Colonic mucosa (tissue), 4 donors: ENCODE measurements at places on chromosomes 12 and 14.

DNA sequence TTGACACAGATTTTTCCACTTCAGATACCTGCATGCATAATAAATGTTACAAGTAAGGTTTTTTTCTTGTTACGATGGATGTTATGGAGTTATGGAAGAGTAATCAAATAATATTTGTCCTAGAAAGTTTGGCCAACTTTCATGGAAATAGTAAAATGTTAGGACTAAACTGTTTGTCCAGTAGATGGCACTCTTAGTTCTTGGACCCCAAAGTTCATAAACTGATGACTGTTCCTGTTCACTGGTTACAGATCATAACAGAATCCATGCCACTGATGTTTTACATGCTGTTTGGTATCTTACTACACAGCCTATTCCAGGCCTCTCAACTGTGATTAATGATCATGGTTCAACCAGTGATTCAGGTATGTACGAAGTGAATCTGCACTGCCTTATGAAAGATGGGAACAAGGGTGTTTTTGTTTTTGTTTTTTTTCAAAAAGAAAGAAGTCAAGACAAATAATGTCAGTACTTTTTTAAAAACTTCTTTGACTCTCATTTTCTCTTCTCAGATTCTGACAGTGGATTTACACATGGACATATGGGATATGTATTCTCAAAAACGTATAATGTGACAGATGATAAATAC lies 48.8 kb upstream of the SLCO1C1 start:
- no peak for DNase-seq
- no peaks in the 10 kb centered on the region for H3K27me3 ChIP-seq
- no peak overlapping the region for H3K4me3 ChIP-seq
- no peak overlapping the region for H3K27ac ChIP-seq

DNA sequence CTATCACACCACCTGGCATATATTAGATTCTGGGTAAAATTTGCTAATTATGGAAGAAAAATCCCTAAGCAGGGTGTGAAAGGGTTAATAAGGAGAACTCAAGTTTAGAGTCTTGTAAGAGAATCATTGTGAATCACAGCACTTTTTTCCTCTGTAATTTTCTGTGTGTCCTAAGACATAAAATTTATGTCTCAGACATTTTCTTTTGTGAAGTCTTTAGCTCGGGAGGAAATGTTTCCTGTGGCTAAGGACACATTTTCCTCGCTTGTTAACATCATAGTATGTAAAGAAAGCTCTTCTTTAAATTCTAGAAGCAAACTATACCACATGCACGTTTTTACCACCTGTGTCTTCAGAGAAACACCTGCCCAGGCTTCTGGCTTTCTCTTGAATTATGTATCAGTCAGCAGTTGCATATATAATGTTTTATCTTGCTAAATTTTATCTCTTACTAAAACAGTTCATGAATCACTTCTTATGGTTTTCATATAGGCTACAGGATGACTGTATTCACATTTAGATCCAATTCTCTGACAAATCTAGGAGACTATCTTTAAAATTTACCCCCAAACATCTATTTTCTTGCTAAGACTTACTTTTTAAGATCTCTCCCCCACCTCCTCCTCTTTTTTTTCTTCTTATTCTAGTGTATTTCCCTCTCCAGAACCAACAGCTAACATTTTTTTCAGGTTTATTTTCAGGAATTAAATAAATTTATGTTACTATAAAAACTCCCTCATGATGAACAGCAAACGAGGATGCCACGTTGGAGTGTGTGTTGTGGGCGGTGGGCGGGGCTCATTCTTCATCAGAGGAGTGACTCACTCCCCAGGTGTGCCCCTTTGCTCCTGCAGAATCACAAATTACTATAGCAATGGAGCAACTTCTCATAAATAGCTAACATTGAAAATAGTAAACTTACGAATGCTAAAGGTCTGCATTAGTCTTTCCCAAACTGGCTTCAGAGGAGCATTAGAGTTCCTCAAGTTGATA lies 11.6 kb upstream of the CSRP2 start:
- H3K27me3 ChIP-seq: no peaks in the 10 kb centered on the region
- H3K27ac ChIP-seq: no peak overlapping the region
- H3K4me3 ChIP-seq: no peak overlapping the region
- no peak for DNase-seq

GRCh38 chr12:75571204-75571603 lies 59.8 kb upstream of the KRR1 start:
- H3K4me3 ChIP-seq: no peak overlapping the region
- H3K4me1 ChIP-seq: no peaks in the 10 kb centered on the region
- H3K36me3 ChIP-seq: no peaks in the 10 kb centered on the region
- no peak for DNase-seq
- no peaks in the 10 kb centered on the region for H3K27me3 ChIP-seq

DNA sequence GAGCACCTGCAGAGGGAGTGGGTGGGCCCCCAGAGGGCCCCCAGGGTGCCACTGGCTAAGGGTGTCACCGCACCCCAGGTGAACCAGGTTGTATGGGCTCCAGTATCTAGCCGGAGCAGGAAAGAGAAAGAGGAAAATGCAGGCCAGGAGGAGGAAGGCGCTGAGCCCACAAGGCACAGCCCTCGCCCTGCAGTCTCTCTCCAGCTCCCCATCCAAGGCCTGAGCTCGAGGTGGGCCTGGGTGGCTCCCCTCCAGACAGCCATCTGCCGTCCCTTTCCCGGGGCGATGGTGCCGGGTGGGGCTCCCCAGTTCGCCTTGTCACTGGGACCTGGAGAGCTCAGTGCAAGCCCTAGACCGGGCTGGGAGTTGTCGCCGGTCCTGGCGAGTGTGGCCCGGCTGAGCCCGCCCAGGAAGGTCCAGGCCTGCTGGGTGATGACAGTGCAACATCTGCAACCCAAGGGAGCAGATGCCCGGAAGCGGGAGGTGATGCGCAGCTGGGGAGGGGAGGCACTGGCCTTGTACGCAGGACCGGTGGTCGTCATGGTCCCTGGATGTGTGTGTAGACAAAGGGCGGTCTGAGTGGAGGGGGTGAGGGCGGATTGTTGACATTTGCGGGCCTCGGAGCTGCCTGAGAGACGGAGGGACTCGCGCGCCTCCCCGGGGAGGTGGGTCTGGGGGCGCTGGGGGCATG lies 716 bp downstream of the TMEM179 start:
- no peaks in the 10 kb centered on the region for H3K4me1 ChIP-seq
- peaks cover 19% of the 10 kb centered on the region for H3K27me3 ChIP-seq
- H3K4me3 ChIP-seq: no peak overlapping the region
- H3K36me3 ChIP-seq: no peaks in the 10 kb centered on the region
- DNase-seq: no peak

DNA sequence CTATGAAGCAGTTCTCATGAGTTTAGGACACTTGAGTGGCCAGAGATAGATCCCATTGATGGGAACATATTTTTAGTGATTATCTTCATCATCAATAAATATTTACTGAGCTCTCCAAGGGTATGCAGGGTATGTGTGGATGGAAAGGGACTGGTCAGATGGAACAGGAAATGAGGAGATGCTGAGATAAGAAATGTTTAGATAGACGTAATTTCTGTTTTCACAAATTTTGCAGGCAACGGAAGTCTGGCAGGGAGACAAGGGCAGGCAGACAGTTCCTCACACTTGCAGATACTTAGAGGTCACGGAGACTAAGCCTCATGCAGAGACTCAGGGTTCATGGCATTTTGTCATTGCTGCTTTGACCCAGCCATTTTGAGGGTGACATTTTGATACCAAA lies 24.3 kb downstream of the BCL2L14 start:
- H3K27me3 ChIP-seq: no peaks in the 10 kb centered on the region
- H3K4me3 ChIP-seq: no peak overlapping the region
- no peak overlapping the region for H3K27ac ChIP-seq
- H3K36me3 ChIP-seq: no peaks in the 10 kb centered on the region

DNA sequence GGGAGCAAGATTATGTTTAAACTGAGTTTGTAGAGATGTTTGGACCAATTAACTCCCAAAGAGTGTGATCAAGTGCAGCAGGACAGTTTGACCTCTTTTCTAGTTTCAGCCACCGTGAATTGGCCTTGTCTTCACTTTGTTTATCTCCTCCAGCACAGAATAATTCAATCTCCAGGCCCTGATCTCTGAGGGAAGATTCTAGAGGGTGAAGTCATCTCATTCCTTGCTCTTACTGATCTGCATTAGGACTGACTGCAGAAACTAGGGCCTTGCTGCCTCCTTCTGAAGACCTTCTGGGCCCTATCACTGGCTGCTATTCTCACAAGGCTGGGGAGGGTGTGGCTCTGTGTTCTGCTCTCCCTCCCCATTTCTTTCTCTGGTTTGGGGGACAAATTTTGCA lies 29.4 kb downstream of the C12orf75 start:
- DNase-seq: no peak
- no peaks in the 10 kb centered on the region for H3K27me3 ChIP-seq
- H3K27ac ChIP-seq: no peak overlapping the region
- H3K36me3 ChIP-seq: no peaks in the 10 kb centered on the region

GRCh38 chr12:9133216-9133916 lies 17.6 kb upstream of the A2M start:
- no peak overlapping the region for H3K4me3 ChIP-seq
- H3K4me1 ChIP-seq: no peaks in the 10 kb centered on the region
- H3K36me3 ChIP-seq: no peaks in the 10 kb centered on the region
- DNase-seq: no peak

DNA sequence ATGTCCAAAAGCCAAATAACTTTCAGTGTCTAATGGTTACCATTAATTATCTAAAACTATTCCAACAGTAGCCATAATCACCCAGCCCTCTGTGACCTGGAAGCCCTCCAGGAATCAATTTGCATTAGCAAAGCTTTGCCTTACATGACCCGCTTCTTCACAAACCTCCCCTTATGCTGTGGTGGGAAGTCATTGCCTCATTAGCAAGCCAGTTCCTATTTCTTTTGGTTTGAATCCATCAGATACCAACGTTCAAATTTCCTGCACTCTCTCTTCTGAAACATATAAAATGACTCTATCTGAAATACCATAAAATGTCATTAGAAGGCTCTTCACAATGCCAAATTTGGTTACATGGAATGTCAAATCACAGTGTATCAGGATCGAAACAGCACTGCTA lies 268.3 kb upstream of the PRKD1 start:
- no peak overlapping the region for H3K27ac ChIP-seq
- H3K27me3 ChIP-seq: no peaks in the 10 kb centered on the region
- no peak for DNase-seq
- no peak overlapping the region for H3K4me3 ChIP-seq

GRCh38 chr12:122013136-122013535 lies 8.5 kb upstream of the BCL7A start:
- DNase-seq: no peak
- H3K4me3 ChIP-seq: no peak overlapping the region
- no peaks in the 10 kb centered on the region for H3K4me1 ChIP-seq
- H3K27ac ChIP-seq: no peak overlapping the region

DNA sequence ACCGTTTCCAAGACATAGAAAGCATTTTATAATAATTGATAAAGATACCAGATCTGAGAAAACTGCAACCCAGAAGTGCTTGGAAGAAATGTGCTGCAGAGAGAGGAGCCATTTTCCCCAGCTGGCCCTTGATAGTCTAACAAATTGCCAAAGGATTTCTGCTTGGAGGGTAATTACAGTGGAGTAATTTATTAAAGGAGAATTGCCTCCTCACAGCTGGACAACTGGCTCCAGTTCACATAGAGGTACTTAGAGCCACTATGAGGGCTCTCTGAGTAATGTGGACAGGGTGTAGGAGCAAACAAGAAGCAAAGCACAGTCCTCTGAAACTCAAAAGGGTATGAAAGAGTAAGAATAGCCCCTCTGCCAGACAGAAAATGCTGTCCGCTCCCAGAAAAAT lies 335.6 kb downstream of the SYT1 start:
- no peaks in the 10 kb centered on the region for H3K4me1 ChIP-seq
- no peaks in the 10 kb centered on the region for H3K27me3 ChIP-seq
- H3K27ac ChIP-seq: no peak overlapping the region
- DNase-seq: no peak
- H3K4me3 ChIP-seq: no peak overlapping the region

- DNase-seq: no peak
- H3K4me3 ChIP-seq: no peak overlapping the region
- no peak overlapping the region for H3K27ac ChIP-seq
- no peaks in the 10 kb centered on the region for H3K27me3 ChIP-seq
- H3K4me1 ChIP-seq: no peaks in the 10 kb centered on the region
- no peaks in the 10 kb centered on the region for H3K36me3 ChIP-seq
Observed at GRCh38 chr14:100446572-100446971, 123.4 kb downstream of the SLC25A47 start.

GRCh38 chr12:9027161-9028059 lies 38.1 kb downstream of the KLRG1 start:
- H3K36me3 ChIP-seq: no peaks in the 10 kb centered on the region
- no peak overlapping the region for H3K27ac ChIP-seq
- DNase-seq: no peak
- no peaks in the 10 kb centered on the region for H3K4me1 ChIP-seq
- H3K27me3 ChIP-seq: no peaks in the 10 kb centered on the region
- no peak overlapping the region for H3K4me3 ChIP-seq

DNA sequence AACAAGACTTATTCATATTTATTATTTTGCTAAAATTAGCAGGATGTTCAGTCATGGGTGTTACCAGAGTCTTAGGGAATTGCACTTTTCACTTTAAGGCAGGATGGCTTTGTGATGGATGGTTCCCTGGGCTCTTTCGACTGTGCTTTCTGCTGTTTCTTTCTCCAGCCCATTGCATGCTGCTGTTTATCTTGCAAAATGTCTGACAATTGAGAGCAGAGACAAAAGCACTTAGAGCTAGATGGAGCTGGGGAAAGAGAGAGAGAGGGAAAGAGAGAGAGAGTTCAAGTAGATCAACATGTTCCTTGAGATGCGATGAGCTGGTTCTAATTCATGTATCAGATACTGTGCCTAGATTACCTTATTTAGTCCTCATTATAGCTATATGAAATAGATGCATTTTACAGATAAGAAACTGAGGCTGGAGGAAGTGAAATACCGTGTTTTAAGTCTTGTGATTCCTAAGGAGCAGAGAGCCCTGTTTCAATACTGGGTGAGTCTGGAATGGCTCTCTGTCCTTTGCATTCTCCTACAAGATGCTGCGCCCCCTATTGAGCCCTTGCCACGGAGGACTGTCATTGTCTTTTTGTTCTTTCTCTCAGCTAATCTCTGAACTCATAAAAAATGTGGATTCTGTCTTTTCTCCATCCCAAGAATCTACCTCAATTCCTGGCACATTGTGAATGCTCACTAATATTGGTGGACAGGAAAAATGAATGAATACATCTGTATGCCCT lies 227.9 kb downstream of the ALG10B start:
- H3K27ac ChIP-seq: no peak overlapping the region
- no peaks in the 10 kb centered on the region for H3K27me3 ChIP-seq
- no peaks in the 10 kb centered on the region for H3K36me3 ChIP-seq
- H3K4me3 ChIP-seq: no peak overlapping the region

DNA sequence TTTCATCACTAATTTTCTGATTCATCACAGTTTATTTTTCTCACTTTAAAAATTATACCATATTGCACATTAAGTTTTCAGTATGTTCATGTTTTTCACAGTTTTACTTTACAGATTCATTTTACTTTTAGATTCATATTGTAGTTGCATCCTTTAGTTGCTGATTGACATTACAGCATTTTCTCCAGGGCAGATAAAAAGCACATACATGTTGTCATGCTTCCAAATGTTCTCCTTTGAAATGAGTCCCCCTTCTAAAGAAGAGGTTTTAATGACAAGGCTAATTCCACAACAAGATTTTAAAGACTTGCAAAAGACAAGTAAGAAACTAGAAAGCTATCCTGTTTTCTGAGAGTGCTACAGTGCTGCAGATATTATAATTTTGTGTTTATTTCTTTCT lies 72.1 kb upstream of the RASSF8 start:
- H3K27ac ChIP-seq: no peak overlapping the region
- no peak for DNase-seq
- H3K36me3 ChIP-seq: no peaks in the 10 kb centered on the region
- no peak overlapping the region for H3K4me3 ChIP-seq

- H3K4me3 ChIP-seq: no peak overlapping the region
- H3K27me3 ChIP-seq: no peaks in the 10 kb centered on the region
- H3K36me3 ChIP-seq: no peaks in the 10 kb centered on the region
Observed at GRCh38 chr14:90658541-90658967, 157.7 kb downstream of the TTC7B start.
